ENCODE measurements at places on chromosomes 12 and 14. TPM values are rescaled to one million over a fixed set of nuclear protein-coding genes. Genes with fewer than 3 reads are reported as not detected.

DNA sequence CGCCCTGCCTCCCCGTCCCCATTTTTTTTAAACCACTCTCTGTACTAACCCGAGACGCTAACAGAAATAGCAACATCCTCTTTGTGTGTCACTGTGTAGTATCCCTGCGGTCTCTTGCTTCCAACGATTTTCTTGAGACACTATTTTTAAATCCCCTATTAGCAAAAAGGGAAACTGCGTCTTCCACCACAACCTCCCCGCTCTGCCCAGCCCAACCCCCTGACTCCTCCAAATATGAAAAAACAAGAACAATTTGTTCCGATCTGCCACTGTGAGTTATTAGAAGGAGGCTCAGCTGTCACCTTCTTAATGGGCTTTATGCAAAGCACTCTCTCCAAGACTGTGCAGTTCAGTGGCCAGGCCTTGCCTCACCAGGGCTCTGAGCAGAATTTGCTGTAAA lies 76.3 kb downstream of the MAP1LC3B2 start:
- DNase-seq, result no peak

GRCh38 chr12:132178801-132179401 lies 34.6 kb downstream of the NOC4L start:
- no peak for DNase-seq

DNA sequence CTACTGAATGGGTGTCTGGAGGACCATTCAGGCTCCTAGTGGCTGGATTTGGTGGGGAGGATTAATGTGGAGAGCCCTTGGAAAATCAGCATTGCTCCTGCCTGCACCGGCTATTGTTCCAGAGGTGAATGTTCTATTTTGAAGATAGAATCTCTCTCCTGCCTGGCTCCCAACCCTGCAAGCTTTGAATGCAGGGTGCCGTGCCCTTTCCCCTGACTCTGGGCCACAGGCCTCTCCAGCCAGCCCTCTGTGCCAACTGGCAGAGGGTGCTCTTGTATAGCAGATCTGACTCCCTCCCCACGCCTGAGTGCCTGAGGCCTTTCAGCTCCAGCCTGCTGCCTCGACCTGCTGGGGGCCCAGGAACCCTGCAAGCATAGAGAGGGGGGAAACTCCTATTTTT lies 106.8 kb downstream of the TMEM260 start:
- no peak for DNase-seq

GRCh38 chr12:59023861-59024424 lies 103.6 kb upstream of the LRIG3 start:
- DNase-seq, result no peak

DNA sequence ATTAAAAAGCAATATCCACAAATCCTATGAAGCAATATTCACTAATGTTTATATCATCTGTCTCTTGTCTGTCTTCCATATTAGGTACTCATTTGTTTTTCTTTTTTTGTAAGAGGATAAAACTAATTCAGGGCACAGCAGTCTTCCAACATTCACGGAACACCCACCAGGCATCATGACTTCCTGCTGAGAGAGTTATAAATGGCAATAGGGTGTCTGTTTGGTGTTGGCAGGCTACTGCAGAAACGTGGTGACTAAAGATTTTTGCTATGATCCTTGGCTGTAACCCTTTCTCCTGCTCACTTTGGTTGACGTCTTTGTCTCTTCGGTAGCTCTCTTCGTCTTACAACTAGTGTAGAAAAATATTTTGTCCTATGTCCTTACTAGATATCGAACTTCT lies 860.6 kb upstream of the MGAT4C start:
- no peak for DNase-seq

The KCNC2 gene
- total RNA-seq, result not detected

The TSPAN19 gene
- not detected for total RNA-seq

GRCh38 chr14:73381380-73382013 lies 76.8 kb downstream of the NUMB start:
- no peak for DNase-seq

DNA sequence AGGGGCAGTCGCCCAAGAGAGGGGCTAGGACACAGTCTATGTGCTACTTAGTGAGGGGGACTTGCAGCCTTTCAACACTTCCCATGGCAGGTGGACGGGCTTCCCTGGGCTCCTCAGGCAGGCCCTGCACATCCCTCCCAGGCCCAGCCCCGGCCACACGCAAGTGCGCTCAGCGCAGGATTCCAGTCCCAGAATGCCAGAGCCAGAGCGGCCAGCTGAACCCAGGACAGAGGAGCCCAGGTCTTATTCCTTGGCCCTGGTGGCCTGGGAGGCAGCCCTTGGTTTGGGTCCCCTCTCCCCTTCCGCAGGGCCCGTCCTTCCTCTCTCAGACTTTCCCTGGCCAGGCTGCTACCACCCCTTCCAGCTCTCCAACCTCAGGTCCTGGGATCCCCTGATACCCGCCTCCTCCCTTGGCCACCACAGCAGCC lies 12.0 kb downstream of the DLK1 start:
- DNase-seq, result no peak

The PLEKHD1 gene
- 0.07 TPM for total RNA-seq

DNA sequence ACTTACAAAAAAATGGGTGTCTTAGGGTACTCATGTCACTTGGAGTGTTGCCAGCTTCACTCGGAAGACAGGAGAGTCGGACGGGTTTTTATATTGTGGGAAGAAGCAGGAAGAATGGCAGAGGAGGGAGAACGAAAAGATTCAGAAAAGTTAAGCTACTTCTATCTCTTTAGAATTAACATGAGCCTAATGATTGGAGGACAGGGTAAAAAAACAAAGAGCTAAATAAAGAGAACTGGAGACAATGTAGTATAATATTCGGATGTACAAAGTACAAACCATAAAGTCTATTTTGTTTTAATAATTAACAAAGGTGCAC lies 43.9 kb downstream of the EFCAB11 start:
- DNase-seq, result no peak

- no peak for DNase-seq
These were observed 39.3 kb downstream of the SETD3 start for GRCh38 chr14:99441157-99441870.

- no peak for DNase-seq
These were observed 169.3 kb upstream of the AMIGO2 start for GRCh38 chr12:47249082-47249481.

DNA sequence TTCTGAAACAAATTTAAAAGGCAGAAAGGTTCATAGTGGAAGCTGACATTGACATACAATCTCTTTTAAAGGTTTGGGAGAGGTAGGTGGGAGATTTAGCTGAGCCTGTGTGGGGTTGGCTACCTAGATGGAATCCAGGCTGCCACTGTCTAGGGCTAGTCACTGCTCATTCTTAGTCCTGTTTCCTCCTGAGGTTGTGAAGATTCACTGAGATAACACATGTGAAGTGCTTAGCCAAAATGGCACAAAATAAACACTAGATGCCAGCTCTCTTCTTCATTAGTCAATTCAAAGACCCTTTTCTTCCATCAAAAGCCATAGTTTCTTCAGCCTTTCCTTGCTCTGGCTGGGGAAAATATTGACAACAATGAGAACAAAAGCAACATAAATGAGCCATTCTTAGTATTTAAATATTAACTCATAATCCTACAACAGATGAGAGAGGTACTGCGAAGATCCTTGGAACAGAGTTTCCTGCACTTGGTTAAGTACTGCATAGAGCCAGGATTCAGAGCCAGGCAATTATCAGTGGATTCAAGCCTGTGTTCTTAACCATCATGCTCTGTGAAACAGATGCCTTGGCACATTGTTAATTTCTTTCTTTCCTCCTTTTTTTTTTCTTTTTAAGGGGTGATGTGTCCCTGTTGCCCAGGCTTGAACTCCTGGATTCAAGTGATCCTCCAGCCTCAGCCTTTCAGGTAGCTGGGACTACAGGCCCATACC lies 3.5 kb downstream of the MYF6 start:
- no peak for DNase-seq

- DNase-seq, result no peak
These were observed 74.7 kb downstream of the DIO3 start for GRCh38 chr14:101635749-101636560.

The DACT1 gene
- total RNA-seq, result 3.4 TPM

The ASIC1 gene
- total RNA-seq, result 4.0 TPM

- DNase-seq, result no peak
These were observed 195.8 kb upstream of the CAND1 start for GRCh38 chr12:67073336-67073735.

DNA sequence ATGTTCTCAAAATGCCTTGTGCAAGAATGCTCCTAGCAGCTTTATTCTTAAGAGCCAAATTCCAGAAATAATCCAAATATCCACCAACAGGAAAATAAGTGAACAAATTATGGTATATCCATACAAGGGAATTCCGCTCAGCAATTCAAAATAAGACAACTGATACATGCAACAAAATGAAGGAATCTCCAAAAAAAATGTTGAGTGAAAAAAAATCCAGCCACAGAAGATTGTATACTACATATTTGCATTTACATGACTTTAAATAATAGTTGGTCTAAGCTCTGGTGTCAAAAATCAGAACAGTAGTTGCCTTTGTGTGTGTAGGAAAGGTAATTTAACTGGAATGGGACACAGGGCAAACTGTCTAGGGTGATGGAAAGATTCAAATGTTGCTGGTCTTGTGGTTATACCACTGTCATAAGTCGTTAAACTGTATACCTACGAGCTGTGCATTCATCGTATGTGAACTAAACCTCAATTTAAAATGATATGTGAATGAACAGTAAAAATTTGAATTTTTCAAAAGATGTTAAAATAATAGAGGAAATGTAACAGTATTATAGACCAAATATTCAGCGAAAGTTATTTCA lies 3.2 kb downstream of the CD69 start:
- DNase-seq, result no peak

DNA sequence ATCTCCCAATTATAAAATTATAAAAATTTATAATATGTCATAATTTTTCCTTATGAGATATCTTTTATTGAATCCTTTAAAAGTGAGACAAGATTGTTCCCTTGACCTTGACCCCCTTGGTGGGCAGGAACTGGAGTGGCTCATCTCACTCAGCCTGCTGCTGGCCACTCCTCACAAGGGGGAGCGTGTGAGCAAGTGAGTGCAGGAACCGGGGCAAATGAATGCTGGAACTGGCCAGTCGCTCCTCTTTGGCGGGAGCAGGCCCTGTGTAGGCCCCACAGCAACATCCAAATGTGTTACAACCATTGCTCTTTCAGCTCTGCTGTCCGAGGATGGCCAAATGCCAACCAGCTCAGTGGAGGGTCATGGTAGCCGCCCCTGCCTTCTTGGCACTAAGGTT lies 178.8 kb downstream of the ETNK1 start:
- DNase-seq, result no peak

DNA sequence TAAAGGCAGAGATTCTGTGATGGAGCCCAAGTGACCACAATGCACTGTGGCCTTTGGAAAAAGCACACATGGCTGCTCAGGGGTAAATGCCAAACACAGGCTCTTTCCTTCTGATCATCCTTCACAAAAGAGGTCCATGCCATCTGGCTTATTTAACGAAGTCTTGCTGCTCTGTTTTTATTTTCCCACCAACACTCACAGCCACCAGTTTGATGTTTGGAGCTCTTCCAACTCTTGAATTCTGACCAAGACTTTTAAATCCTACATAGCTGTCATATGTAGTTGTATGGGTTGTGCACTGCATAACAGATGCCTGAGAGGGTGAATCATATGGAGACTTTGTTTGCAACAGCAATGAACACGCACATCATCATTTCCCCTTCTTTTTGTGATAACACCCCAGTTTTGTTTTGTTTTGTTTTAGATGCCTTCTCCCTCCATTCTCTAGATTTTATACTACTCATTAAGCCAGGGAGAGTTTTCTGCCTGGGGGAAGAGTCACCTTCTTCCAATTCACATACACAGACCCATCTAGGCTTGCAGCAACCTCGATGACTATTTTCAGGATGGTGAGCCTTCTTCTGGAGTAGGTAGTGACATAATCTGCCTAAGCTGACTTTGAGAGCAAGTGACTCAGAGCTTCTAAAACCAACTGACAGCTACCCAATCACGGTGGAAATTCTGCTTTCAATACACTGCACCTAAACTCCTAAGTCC lies 145.2 kb upstream of the WSCD2 start:
- DNase-seq, result no peak

DNA sequence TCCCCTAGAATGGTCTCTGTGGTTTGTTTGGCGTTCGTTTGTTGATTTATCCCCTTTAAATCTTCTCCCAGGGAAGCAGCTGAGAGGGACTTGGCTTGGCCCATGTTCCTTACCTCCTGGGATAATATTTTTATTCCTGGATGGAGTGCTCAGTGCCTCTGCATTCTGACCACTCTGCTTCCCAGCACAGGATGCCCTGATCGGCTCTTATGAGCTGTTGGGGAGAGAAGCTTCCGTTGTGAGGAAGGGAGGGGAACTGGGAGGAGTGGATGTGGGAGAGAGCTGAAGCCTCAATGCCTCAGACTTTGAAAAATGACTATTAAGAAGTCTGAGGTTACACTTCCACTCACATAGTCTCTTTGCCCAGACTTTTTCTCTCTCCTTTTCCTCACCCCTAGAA lies 114.8 kb downstream of the SMOC1 start:
- no peak for DNase-seq

The HELB gene
- 2.0 TPM for total RNA-seq

- no peak for DNase-seq
These were observed 836 bp downstream of the EVL start for GRCh38 chr14:100065942-100066574.

The EML1 gene
- 10.1 TPM for total RNA-seq

DNA sequence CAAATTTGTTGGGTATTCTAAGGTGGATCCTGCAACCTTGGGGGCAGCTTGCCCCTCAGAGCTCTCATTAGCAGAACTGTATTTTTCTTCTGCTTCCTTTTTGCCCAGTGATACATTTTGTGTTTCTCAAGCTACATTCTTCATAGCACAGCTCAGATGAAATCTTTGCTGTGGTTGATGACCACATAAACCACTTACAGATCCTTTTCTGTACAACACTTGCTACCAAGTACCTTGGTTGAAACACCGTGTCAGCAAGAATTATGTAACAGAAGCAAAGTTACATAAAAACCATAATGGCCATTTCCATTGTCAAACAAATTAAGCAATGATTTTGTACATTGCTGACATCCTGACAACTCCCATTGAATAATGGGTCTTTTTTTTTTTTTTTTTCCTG lies 9.7 kb upstream of the PLBD1 start:
- DNase-seq, result no peak

DNA sequence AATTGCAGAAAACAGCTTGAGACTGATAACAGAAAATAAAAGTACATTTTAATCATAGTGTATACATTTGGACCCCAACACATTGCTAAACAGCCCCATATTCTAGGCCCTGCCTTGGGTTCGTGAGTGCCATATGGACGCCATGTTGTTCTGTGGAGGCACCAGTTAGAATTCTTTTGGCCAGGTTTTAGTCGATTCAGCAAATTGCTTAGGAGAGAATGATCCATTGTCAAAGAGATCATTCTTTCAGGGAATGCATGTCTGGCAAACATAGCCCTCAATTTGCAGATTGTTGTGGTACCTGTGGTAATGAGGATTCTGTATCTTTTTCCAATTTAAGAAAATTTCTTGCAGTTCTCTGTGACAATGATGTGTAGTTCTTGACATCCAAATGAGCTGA lies 183.6 kb upstream of the DDHD1 start:
- DNase-seq, result no peak

DNA sequence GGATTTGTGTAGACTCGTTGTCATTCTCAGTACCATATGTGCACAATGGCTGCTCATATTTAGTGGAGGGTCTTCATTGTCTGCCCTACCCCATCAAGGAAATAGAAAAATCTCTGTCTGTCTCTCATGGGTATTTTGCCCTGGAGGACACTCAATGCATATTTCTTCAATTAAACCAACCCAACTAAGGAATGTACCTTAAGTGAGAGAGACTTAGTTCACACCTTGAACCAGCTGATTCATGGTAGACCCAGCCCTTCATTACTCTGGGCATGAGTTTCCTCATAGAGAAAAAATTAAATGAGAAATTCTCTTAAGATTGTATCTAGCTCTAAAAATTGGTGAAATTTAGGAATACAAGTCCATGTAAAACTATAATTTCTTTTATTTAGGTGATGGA lies 107.1 kb upstream of the PLEKHG7 start:
- DNase-seq, result no peak

All from epithelial cell of proximal tubule (primary cell).